Kidney (tissue), 22 donors: ENCODE measurements at places on chromosomes 4 and X.

- no peak for DNase-seq
Measured at GRCh38 chr4:142278663-142279062, 567.4 kb downstream of the INPP4B start.

- no peak for DNase-seq
Measured at GRCh38 chrX:29308726-29309125, 721.5 kb downstream of the IL1RAPL1 start.

GRCh38 chr4:123976285-123976684 lies 579.7 kb downstream of the SPRY1 start:
- peak; percentile 59 for DNase-seq

GRCh38 chrX:78687586-78687985 lies 28.5 kb upstream of the RTL3 start:
- DNase-seq: no peak

- DNase-seq: peak; percentile 92
Measured at GRCh38 chrX:49163555-49164419, 1.2 kb downstream of the MAGIX start.

- no peak for DNase-seq
Measured at GRCh38 chrX:1389993-1390285, 2.0 kb downstream of the SLC25A6 start.

GRCh38 chr4:168241953-168242352 lies 76.6 kb downstream of the DDX60 start:
- no peak for DNase-seq
